ENCODE measurements at places on chromosomes 7 and 10. TPM values are rescaled to one million over a fixed set of nuclear protein-coding genes. Genes with fewer than 3 reads are reported as not detected.

DNA sequence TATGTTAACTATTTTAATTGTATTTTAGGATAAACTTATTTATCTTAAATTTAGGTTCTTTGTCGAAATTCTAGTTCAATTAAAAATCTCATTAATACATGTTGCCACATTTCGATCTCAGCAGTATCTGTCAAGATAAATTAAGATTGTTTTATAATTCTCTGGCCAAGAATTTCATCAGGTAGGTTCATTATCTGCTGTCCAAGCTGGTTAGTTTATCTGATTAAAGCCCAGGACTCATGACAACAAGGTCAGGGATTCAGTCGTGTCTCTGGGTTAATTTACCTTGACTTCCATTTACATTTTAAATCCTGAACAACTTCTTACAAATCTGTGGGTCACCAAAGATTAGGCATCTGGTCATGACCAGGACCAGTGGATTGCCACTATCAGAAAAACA, 7.6 kb downstream of the STEAP4 start:
- no peak for ATAC-seq

AGAP5 gene
- 3.9 TPM for total RNA-seq

DNA sequence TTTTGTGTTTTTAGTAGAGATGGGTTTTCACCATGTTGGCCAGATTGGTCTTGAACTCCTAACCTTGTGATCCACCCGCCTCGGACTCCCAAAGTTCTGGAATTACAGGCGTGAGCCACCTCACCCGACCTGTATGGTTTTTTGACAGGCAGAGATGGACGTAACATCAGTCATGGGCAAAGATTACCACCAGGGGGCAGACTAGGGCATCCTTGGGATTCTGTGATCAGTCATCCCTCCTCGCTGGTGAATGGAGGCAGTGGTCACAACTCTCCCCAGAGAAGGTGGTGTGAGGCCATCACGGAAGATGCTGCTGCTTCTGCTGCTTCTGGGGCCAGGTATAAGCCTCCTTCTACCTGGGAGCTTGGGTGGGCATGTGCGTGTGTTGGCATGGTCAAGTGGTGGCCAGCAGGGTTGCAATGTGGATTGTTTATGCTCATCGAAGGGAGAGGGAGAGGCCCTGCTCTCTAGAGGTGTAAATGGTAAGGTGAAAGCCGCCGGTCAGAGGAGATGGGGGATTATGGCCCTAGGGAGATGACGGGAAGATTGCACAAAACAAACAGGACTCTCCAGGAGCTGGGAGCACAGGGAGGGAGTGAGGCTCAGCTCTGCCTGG, 122.7 kb upstream of the PRSS1 start:
- peak; percentile 5 for ATAC-seq

UCN3 gene
- not detected for total RNA-seq

SPOCK2 gene
- 9.2 TPM for total RNA-seq

DNA sequence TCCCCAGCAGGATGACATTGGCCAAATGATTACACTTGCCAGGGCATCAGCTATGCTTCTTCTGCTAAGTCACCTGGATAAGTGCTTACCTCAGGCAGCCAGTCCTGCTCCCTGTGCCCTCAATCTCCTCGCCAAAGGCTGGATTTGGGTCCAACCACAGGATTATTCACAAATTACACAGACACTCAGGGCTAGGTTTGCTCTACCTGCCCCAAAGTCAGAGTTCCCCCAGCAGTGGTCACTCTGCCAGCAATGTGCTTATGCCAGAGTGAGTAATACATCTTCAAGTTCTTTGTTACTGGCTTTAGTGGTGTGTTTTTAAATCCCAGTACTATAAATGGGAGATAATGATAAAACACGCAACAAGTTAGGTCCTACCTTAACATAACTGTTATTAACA, 189.7 kb upstream of the SEMA3D start:
- ATAC-seq = no peak

DNAJC1 gene
- 50.5 TPM for total RNA-seq

- no peak for ATAC-seq
These were observed 46.9 kb upstream of the SFMBT2 start for GRCh38 chr10:7457478-7458316.

GRCh38 chr10:70227548-70228320, 5.5 kb downstream of the PPA1 start:
- peak; percentile 32 for ATAC-seq

DNA sequence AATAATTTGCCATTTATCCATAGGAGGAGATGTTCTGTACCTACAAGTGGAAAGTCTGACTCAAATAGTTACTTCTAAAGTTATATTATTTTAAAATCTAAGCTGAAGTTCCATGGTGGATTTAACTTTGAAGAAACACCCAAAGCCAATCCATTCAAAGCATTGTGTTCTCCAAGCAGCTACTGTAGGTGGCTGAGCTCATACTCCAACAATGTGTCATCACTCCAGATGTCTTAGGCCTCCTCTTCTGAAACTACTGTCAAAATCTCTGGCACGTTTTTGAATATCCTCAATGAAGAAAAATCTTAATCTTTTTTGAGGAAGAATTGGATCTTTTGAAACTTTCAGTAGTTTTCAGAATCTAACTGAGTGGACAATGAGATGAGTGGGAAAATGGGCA, 169.1 kb downstream of the PTEN start:
- ATAC-seq = no peak

- no peak for ATAC-seq
These were observed 145.9 kb downstream of the GFRA1 start for GRCh38 chr10:116126954-116127695.

DEPP1 gene
- total RNA-seq = 428 TPM

DNA sequence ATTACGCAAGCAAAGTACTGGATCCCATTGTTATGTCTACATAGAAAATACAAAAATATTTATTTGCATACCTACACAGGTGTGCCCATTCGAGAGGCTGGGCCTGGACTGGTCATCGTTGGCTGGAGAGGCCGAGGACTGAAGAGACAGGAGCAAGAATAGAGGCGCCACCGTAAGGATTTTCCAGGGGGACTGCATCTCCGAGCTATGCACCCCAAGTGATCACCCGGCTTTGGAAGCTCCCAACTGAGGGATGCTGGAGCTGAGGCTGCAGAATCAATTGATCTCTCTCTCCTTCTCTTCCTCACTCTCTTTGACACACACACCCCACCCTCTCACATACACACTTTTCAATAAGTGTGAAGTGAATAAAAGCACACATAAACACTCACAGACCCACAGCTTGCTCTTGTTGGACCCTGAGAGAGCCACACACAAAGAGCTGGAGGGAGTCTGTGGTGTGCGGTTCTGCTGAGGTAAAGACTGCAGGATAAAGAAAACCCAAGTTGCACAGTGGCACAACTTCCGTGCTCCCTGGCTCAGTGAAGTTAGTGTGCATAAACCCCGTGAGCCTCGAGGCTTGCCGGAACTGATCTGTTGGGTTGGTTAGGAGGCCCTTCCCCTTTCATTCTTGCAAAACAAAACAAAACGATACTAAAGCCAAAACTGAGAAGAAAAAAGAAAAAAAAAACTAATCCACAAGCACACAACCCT, at the start of gene AOAH:
AOAH (minus strand) TSS at position 544 of the 714 bp plus-strand sequence; CDS start at position 198, 346 bp downstream.
- no peak for ATAC-seq

GRCh38 chr7:38185395-38186307, 7.6 kb downstream of the STARD3NL start:
- ATAC-seq = no peak

DNA sequence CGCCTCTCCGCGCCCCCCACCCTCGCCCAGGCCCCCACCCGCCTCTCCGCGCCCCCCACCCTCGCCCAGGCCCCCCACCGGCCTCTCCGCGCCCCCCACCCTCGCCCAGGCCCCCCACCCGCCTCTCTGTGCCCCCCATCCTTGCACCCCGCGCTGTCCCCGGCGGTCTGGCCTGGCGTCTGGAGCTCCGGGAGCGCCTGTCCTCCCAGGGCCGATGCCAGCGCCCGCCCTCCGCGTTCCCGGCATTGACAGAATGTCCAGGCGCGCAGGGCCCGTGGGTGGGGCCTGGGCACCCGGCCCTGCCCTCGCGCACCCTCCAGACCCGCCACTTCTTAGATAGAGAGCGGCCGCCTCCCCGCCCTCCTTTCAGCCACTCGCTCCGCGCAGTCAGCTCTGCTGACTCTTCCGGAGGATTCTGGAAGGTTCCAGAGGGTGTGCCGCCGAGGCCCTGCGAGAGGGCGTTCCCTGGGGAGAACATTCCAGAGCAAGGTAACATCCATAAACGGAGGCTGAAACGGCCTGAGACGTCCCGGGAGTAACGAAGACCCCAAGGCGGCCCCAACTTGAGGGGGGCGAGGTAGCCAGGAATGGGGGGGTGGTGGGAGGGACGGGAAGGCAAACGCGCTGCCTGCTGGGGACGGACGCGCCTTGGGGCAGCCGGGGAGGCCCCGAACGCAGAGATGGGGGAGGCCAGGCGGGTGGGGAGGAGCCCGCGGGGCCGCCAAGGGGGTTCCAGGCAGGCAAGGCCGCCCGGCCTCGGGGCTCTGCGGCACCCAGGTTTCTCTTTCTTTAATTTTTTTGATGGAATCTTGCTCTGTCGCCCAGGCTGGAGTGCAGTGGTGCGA, 117.8 kb downstream of the DYNC2I1 start:
- no peak for ATAC-seq

DNA sequence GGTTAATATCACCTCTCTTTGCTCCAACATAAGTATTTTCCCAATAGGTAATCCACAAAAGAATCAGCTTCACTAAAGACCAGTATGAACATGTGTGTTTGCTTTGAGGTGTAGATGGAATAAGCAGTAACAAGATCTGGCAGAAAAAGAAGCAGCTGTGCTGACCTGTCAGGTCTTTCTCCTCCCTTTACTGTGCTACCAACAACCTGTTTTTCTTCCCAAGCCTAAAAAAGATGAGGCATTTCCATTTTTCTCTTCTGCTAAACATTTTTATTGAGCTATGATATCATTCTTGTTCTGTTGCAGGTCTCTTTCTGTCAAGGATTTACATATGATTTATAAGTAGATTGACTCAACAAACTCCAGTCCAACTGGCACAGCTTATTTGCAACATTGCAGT, 315.2 kb upstream of the GLI3 start:
- no peak for ATAC-seq

GRCh38 chr7:127347567-127348246, 44.8 kb downstream of the ZNF800 start:
- peak; percentile 96 for ATAC-seq

DNA sequence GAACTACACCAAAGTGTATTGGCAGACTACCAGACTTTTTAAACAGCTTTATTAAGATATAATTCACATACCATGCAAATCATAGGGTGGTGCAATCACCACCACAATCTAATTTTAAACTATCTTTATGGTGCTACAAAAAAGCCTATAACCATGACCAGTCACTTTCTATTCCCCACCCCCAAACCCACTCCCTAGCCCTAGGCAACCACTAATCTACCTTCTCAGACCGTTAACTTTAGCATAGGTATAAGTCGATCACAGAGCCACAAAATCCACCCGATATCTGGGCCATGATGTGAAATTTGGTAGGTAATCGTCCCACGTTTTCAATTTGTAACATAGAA, 536 bp upstream of the POM121 start:
- no peak for ATAC-seq

- ATAC-seq = no peak
These were observed 7.8 kb upstream of the NOC3L start for GRCh38 chr10:94370501-94370900.

GRCh38 chr10:119700321-119700954, 25.4 kb upstream of the INPP5F start:
- no peak for ATAC-seq

ITGB8 gene
- 26.4 TPM for total RNA-seq

DNA sequence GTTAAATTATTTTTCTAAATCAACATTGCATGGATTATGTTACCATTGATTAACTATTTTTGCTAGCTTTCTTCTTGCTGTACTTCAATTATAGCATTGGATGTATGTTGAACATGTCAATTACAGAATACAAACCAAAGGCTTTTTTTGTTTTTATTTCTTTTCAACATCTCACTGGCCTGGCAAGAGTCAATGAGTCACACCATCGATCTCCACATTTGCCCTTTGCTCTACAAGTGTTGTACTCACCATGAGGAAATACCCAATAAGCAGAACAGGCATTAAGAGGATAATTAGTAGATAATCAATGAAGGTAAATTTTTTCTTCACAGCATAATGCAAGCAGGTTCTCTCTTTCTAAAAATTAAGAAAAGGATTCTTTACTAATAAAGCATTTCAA, 23.3 kb downstream of the ANKRD22 start:
- ATAC-seq = no peak

CLEC5A gene
- total RNA-seq = not detected

CTAGE8 gene
- 0.94 TPM for total RNA-seq

ZNF212 gene
- 7.8 TPM for total RNA-seq

DGKB gene
- 19.9 TPM for total RNA-seq

DNA sequence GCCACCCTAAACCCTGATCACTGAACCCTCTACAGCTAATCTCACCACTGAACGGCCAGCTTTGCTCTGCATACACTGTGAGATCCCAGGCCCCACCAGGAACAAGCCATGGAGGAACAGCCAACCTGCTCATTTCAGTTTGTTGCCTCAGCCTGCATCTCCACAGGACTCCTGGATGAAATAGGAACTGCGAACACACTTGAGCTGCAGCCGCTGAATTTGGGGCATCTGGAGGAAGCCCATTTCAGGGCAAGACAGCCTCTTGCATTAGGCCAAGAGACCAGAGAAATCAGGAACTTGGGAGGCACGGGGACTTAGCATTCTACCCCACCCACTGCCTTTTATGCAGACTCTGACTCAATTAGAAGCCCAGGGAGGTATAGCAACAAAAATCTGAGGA, 14.5 kb upstream of the EGR2 start:
- no peak for ATAC-seq

DNA sequence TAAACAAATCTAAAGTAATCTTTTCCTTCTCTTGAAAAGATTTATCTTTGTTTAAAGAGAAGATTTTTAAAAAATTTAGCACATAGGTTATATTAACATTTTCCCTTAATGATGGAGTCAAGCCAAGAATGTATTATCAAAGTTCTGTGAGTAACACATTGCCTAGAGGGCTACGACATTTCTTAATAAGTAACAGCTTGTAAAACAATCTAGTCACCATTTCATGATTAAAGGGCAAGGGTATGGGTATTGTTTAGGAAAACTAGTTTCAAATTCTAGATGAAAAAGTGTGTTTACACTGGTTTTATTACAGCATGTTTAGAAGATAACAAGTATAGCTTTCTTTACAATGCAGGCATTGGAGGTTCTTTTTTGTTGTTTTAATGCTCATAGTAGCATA, 28.6 kb upstream of the LAMB4 start:
- no peak for ATAC-seq

GRCh38 chr10:78505657-78506056, 472.0 kb downstream of the RPS24 start:
- ATAC-seq = no peak

PNLIPRP2 gene
- total RNA-seq = not detected

- ATAC-seq = no peak
These were observed 46.8 kb downstream of the DOCK4 start for GRCh38 chr7:112159351-112159750.

CLDN4 gene
- 0.93 TPM for total RNA-seq

DNA sequence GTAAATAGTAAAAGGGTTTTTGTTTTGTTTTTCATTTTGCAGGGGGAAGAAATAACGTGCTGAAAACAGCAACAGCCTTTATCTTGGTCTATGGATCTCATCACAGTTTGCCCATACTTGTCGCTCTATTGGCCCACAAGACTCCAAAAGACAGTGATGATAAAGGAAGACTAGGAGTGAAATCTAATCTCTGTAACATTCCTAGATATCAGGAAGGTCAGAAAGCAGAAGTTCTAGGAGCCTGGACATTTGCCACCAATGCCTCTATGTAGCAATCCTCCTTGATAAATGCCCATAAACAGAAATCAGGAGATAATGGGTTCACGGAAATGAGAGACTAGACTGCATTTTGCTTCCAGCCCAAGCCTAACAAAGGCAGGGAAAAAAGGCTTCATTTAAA, 8.9 kb downstream of the CUBN start:
- no peak for ATAC-seq
